ENCODE measurements at places on chromosomes 12 and 14.
A peak's percentile ranks its signal among the peaks of the same experiment; 100 is the strongest.

DNA sequence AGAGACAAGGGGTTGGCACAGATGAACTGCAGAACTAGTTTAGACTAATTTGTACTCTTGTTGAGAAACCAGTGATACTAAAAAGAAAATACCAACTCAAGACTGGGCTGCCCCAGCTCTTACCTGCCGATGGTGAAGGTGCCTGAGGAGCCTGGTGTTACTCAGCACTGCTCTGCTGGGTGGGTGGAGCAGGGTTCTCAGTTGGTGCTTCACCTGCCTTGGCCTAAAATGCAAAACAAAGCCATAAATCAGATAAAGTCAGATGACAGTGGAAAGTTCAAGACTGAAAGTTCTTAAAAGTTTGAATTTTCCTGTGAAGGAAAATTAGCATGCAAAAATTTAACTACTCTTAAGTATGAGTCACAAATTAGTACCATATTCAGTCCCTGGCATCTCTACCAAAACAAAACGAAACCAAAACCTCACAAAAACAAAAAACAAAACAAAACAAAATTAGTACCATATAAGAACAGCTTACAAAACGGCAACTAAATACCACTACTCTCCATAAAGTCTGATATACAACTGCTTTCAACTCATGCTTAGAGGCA is 21.9 kb downstream of the YBX3 start:
- no peak for DNase-seq

DNA sequence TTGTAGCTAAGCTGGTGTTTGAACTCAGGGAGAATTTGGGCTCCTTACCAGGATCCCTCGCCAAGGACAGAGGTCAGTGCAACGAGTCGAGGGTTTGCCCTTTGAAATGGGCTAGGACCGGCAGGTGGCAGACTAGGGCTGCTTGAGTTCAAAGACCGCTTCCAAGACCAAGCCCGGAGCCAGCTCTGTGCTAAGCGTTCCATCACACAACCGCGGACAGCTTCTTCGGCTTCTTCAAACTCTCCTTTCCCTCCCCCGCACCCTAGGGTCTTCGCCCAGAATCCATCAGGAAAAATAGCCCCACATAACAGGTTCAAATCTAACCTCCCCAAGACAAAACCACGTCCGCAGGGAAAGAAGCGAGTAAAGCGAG is 705 bp upstream of the FLVCR2 start:
- peak; percentile 96 for DNase-seq

GRCh38 chr14:53537422-53538315 is 384.5 kb upstream of the DDHD1 start:
- DNase-seq = no peak

DNA sequence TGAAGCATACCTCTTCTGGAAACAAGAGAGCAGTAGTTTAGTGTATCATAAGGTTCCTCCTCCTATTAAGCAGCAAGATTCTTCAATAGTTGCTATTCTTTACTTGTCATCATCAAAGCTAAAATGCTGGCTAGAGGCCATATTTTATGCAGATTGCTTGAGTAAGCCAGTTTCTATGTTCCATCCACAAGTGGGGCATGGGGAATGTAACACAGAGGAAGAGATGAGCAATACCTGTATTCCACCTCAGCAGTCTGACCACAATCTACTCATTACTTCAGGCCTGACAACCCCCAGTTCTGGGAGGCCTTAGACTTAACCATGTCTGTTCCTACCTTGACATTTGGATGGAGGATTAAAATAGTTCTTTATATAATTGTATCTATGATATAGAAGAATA is 423.6 kb downstream of the BTG1 start:
- DNase-seq = no peak

DNA sequence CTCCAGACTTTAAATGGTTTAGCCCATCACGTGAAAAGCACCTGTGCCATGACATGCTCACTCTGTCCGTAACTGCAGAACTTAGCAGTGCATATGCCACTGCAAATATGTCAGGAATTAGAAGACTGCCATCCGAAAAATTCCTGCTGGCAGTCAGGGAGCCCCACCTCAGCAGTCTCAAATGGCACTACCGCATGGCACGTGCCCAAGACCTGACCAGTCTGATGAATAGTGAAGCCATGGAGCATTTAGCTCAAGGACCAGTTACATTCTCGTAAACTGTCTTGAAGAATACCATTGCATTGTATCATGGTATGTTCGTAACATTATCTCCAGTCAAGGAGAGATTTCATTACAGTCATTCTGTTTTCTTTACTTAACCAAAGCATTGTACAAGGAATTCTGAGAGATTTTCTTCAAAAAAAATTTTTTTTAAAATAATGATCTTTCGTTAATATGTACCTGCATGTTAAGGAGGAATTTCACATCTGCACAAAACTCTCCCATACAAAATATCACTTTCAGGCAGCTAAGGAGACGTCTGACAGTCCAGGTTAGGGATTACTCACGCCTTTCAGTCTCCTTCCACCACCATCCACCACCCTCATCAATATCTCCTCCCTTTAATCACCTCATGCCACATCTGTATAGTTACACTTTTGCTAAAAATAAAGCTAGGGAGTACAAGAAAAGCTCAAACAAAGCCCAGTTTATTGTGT is 138.5 kb downstream of the ANO2 start:
- no peak for DNase-seq

- no peak for DNase-seq
These were observed 17.8 kb downstream of the CCDC85C start for GRCh38 chr14:99586054-99586760.

DNA sequence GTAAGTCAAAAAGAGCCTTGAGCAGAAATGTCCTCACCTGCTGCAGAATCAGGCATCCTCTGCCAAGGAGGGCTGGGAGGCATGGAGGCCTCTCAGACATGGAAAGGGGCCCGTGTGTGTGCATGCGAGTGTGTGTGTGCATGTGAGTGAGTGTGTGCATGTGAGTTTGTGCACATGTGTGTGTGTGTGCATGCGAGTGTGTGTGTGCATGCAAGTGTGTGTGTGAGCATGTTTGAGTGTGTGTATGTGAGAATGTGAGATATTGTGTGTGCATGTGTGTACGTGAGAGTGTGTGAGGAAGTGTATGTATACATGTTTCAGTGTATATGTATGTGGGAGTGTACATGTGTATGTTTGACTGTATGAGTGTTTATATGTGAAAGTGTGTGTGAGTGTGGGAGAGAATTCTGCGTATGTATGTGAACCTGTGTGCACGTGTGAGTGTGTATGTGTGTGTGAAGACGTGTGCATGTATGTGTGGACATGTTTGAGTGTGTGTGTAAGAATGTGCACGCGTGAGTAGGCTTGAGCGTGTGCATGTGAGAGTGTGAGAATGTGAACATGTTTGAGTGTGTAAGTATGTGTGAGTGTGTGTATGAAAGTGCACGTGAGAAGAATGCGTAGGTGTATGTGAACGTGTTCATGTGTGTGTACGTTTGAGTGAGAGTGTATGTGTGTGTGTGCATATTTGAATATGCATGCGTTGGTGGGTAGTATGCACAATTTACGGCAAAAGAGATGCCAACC is 90.8 kb downstream of the TBX5 start:
- DNase-seq = no peak

DNA sequence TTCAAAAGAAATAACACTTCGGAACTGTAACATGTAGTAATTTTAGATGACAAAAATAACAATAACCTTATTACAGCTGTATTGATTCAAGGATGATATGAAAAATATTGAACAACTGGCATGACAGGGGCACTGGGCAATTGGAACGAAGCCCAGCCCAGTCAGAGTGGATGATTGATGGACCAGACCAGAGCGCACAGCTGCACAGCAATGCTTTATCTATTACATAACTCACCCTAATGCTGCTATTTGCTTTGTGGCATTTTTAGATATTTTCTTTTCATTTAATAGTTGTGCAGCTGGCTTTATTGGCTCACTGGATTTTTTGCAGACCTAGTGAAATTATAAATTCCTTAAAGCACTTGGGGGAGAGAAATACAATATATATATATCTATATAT is 26.9 kb upstream of the FERMT2 start:
- DNase-seq = no peak

DNA sequence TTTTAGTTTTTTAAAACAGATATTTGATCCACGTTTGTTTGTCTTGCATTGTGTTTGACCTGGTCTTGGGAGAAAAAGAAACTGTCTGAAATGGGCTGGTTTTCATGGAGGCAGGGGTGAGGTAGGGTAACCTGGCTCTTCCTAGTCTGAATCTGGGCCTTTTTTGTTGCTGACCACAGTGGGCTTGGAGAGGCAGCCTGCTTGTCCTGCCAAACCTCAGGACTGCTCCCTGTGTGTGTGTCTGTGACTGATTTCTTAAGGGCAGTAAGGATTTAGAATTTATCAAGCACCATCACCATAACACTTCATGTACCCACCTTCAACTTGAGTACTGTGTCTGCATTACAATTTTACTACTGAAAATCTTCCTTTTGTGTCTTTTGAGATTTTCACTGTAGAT is 28.5 kb downstream of the DAAM1 start:
- no peak for DNase-seq

GRCh38 chr12:71063087-71063486 is 94.7 kb downstream of the TSPAN8 start:
- DNase-seq = no peak

GRCh38 chr12:66775871-66776270 is 97.0 kb upstream of the GRIP1 start:
- DNase-seq = peak; percentile 28

GRCh38 chr14:44745371-44745770 is 216.4 kb downstream of the KLHL28 start:
- DNase-seq = no peak

DNA sequence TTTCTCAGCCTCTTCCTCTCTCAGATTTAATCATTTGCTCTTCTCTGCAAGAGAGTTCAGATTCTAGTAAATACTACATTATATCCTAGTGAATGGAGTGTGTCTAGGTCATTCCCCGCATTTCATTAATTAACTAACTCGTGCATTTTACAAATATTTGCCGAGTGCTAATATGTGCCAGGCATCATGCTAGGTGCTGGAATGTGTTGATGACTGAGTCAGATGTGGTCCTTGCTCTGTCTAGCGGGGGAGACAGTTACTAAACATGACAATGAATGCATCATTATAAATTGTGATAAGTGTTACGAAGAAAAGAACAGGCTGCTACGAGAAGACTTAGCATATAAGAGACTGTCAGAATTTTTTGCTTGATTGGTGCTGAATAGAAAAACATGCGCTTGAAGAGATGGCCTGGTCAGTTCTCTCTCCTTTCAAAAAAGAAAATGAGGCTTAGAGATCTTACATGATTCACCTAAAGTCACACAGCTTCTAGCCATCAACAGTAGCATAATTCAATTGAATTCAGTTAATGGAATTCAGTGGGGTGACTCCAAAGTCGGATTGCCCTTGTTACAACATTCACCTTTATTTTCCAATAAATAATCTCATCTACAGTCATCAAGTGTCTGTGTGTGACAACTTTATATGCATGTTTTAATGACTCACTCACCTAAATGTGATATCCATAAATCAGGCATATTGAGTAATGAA is 48.7 kb upstream of the MAX start:
- no peak for DNase-seq

DNA sequence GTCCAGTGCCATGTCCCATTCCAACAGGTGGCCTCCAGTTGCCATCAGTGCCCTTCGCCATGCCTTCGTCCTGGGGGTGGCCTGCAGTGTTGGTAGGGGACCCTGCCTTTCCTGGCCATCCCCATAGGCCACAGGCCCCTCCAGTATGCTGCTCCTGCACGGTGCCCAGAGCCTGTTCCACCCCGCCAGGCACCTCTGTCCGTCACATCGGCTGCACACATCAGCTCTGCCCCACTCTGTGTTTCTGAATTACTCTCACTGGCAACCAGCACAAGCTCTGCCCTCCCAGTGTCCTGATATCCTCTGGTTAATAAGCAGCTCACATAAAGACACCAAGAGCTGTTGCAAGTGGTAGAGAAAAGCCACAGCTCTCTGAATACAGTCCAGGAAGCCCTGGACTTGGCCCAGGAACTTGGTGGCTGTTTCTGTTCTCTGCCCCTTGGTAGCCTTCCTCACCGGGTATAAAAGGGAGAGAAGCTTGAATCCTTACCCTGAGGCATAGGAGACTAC is 31.3 kb upstream of the ATP2A2 start:
- no peak for DNase-seq

- DNase-seq = no peak
These were observed 102.0 kb downstream of the TMEM30B start for GRCh38 chr14:61179061-61179690.

DNA sequence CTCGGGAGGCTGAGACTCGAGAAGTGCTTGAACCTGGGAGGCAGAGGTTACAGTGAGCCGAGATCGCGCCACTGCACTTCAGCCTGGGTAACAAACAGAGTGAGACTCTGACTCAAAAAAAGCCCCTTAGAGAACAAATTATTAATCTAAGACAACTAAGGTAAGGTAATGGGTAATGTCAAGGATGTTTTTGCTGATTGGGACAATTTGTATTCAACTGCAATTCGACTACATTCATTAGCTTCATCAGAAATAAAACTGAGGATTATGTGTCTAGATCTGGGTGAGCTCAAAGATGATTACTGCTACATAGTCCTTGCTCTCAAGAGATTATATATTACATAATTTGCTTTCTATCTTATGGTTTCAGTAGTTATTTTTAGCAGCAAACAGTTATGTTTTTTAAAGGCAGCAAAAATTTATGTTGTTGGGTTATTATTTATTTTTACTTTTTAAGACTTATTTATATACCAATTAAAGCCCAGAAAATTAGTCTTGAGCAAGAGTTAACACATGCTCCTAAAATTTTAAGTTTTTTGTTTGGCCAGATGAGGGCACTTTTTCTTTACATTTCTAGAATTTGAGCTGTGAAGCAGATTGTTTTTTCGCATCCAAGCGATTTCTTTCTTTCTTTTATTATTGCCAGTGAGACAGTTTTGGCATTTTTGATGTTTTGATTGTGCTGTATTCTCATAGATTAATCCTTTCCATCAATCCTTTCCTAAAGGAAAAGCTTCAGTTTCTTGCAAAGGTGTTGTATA is 52.3 kb downstream of the PLEKHA5 start:
- DNase-seq = no peak

- DNase-seq = no peak
These were observed 15.1 kb upstream of the CAPRIN2 start for GRCh38 chr12:30769802-30770201.

DNA sequence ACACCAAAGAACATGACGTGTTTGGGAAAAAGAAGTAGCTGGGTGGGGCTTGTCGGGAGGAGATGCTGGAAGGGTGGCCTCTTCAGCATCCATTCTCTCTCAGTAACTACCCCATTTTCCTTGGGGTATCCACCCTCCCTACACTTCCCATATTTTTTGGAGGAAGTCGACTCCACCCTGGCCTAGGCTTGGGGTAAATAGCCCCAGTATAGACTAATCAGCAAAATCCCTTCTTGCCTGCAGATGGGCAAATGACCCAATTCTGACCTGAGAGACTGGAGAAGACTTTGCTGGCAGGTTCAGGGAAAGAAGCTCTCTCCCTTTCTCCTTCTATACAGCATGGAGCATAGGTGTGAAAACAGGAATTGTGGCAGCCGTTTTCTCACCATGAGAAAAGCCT is 28.5 kb upstream of the JDP2 start:
- no peak for DNase-seq

Measured in testis (tissue), 5 donors.